Stimulated activated CD4-positive, alpha-beta T cell treated with anti-CD3 and anti-CD28 coated beads, Interleukin-1b, Interleukin-23, amount 100 ng/mL, for 1 hour (primary cell): ENCODE measurements at places on chromosomes 16 and 17.

DNA sequence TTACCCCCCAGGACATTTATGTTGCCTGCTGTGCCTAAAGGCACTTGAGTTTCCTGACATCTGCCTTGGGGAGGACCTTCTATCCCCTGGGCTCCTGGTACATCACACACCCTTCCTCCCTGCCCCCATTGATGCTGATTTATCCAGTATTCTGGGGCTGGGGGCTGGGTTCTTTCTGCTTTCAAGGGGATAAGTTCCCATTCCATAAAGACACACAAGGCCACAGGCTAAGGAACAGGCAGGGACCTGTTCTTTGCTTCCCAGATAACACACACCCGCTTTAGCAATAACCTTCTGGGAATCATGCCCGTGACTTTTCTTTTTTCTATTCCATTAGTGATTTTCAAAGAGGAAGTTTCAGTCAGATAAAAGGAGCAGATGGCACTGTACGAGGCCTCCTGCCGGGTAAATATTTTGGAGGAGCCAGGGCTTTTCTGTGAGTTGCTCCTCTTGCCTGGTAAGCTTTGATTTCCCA, 30.6 kb downstream of the CHD9 start:
- no peak for DNase-seq

DNA sequence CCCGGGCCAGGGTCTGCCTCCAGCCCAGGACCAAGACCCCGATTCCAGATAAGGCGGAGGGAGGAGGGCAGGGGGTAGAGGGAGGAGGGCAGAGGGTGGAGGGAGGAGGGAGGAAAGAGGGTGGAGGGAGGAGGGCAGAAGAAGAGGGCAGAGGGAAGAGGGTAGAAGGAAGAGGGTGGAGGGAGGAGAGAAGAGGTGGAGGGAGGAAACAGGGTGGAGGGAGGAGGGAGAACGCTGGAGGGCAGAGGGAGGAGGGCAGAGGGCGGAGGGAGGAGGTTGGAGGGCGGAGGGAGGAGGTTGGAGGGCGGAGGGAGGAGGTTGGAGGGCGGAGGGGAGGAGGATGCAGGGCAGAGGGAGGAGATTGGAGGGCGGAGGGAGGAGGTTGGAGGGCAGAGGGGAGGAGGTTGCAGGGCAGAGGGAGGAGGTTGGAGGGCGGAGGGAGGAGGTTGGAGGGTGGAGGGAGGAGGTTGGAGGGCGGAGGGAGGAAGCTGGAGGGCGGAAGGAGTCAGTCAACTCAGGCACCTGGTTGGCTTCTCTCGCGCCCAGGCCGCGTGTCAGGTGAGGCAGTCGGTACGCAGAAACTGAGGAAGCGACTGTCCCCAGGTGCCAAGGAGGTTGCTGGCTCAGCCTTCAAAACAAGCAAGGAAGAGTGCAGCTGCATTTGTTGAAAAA, 65.2 kb downstream of the KLHDC4 start:
- DNase-seq, result no peak

GRCh38 chr16:74608944-74609343, 2.0 kb upstream of the GLG1 start:
- no peak for DNase-seq

GRCh38 chr17:49266233-49266632, 35.6 kb upstream of the PHOSPHO1 start:
- no peak for DNase-seq

GRCh38 chr17:9269350-9270035, 248.2 kb downstream of the NTN1 start:
- DNase-seq, result no peak

DNA sequence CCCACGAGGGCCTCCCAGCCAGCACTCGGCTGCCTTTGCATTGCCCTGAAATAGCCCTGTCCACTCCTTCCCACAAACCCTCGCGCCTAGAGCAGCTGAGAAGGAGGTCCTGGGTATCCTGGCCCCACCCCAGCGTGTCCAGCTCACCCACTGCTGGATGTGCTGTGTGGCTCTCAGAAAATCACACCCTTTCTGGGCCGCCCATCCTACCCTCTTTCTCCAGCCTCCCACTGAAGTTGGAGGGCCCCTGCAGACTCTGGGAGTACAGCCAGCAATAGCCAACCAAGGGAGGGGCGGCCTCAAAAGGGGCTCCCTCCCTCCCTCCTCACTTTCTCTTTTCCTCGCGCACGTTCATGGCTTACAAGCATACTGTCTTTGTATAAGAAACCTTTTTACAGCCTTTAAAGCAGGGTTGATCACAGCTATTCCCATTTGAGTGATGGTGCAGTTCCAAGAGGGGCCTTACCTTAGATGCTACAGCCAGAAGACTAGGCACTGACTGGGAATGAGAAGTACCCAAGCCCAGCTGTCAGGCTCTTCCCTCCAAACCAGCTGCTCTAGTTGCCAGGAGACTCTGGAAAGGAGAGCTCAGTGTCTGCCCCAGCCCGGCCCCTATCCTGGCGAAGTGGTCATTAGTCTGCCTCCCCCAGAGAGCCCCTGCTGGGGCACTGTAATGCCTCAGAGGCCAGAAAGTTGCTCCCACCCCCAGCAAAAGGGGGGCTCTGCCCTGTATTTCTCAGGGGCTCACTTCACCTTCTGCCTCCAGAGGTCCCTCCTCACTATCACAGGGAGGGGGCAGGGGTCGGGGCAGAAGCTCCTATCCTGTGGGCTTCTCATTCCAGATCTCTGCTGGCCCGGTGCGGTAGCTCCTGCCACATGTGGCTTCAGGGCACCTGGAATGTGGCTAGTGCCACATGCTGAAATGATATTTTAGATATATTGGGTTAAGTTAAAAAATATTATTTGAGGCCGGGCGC, 38.1 kb downstream of the DCAKD start:
- no peak for DNase-seq

GRCh38 chr17:6862825-6863224, 31.3 kb upstream of the TEKT1 start:
- DNase-seq, result no peak

- DNase-seq, result no peak
These were observed 542 bp downstream of the CBX4 start for GRCh38 chr17:79838522-79839274.

DNA sequence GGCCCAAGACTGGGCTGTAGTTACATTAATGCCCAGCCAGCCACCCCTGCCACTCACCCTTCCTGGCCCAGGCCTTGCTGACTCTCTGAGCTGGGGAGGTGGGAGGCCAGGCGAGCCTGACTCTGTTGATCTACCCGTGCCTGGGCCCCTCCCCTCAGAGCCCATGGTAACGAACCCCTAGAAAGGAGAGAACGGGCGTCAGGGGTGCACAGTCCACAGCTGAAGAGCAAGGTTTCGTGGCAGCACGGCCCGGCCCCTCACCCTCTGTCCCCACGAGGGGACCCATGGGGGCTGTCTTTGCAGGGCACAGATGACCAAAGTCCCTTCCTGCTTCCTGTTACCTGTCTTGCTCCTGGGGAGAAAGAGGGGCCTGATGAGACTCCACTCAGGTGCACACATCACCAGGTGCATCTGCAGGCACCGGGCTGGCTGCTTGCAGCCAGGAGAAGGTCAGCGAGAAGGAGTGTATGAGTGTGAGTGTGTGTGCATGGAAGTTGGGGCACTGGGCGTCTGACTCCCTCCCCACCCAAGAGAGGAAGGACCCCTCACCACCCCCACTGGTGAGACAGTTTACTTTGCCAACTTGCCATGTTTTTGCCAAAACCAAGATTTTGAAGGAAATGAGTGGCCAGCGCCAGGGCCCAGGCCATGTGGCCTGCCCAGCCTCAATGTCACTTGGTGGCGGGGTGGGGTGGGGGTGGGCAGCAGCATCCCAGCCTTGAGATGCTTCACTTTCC, 359.1 kb downstream of the SEC14L1 start:
- no peak for DNase-seq

GRCh38 chr17:40862985-40863733, 3.9 kb downstream of the KRT12 start:
- no peak for DNase-seq

DNA sequence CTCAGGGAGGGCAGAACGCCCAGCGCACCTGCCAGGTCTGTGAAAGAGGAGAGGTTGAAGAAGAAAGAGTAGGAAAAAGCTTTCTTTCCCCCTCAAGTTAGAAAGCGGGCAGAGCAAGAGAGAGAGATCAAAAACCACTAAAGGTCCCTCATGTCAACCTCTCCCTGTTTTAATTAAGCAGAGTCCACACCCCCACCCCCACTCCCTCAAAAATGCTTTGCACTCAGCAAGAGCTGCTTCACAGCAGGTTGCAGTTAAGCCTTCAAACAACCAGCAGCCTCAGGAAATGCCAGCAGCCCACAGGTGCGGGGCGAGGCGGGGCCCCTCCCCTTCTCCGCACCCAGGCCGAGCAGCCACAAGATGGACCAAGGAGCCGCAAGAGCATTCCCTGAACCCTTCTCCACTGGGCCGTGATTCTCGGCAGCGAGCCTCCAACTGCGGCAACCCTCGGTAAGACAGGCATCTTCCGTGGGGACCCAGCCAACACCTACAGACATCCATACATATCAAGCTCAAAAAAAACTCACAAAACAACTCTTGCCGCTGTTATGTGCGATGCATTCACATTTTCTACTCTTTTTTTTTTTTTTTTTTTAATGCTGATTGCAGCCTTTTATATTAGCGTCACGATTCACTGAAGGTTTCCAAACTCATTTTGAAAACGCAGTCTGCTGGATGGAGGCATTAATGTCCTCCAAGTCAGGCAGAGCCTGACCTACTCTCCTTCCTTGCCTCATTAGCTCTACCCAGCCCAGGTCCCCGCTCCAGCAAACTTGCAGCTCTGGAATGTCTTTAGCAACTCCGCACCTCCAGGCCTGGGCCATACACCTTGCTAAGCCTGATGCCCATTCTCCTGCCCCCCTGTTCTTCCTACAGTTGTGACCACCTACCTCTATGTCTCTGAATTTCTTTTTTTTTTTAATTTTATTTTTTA, 66.1 kb downstream of the AXIN2 start:
- no peak for DNase-seq

DNA sequence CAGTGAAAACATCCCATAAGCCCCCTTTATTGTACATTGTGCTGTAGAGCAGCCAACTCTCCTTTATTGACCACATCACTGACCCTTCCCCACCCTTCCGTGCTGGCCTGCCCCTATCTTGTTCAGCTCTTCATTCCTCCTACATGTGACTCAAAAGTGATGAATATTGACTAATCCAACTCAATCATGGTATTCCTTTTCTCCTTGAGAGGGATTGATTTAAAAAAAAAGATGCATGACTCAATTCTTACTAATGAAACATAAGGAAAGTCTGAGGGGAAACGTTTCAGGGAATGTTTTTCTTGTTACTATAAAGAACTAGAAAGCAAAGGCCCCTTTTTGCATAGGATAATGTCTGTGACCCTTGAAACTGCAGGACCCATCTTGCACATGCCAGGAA, 125.2 kb upstream of the SOX9 start:
- no peak for DNase-seq

GRCh38 chr16:53059672-53060071, 4.9 kb downstream of the CHD9 start:
- no peak for DNase-seq

- DNase-seq, result no peak
These were observed 198.6 kb downstream of the RPTOR start for GRCh38 chr17:80743181-80743771.

GRCh38 chr17:79666111-79666510, 55.3 kb upstream of the RBFOX3 start:
- no peak for DNase-seq
